ENCODE measurements at places on chromosomes 11 and 22.
A peak's percentile ranks its signal among the peaks of the same experiment; 100 is the strongest.

GRCh38 chr11:36288442-36289225 is 590 bp downstream of the COMMD9 start:
- DNase-seq: no peak

GRCh38 chr11:117144477-117145392 is 648 bp downstream of the PAFAH1B2 start:
- DNase-seq: peak; percentile 3

DNA sequence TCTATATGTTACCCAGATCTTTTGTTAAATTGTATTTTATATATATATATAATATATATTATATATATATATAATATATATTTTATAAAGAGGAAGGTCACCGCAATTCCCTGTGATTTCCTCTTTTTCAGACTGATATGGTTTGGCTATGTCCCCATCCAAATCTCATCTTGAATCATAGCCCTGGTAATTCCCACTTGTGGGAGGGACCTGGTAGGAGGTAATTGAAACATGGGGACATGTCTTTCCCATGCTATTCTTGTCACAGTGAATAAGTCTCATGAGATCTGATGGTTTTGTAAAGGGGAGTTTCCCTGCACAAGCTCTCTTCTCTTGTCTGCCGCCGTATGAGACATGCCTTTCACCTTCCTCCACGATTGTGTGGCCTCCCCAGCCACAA is 157.6 kb downstream of the RAB38 start:
- DNase-seq: no peak

DNA sequence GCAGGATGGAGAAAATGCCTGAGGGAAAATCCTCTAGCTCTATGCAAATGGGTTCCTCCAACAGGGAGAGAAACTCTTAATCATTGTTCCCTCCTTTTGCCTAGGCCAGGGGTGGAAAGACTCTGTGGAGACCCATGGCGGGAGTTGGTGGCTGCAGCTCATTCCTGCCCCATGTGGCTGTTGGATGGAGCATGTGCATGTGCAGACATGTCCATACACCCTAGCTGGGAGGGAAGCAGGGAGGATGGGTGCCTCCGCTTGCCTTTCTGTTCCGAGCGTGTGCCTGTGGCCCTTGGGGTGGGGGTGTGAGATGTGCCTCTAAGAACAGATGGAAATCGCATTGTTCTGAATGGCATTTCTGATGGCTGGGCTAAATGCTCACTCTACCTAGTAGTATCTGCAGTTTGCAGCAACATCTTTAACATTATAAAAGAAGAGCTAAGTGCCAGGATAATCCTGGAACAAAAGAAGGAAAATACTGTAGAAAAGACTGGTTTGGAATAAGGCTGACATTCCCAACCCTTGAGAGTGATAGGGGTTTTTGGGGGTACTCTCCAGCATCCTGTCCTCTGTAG is 31.7 kb downstream of the METTL15 start:
- no peak for DNase-seq

DNA sequence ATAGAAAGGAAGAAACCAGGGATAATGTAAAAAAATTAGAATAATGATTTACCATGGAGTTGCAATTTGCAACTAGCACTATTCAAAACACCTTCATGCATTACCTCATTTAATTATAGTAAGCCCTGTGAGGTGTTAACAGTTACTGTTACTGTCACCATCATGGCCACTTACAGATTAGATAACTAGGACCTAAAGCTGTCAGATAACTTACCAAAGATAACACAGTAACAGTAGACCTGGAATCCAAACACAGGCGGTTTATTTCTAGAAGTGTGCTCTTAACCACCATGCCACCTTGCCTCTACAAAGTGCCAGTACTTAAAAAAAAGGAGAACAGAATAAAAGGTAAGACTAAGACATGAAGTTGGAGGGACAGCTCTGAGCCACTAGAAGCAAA is 11.1 kb upstream of the LARGE1 start:
- DNase-seq: no peak

DNA sequence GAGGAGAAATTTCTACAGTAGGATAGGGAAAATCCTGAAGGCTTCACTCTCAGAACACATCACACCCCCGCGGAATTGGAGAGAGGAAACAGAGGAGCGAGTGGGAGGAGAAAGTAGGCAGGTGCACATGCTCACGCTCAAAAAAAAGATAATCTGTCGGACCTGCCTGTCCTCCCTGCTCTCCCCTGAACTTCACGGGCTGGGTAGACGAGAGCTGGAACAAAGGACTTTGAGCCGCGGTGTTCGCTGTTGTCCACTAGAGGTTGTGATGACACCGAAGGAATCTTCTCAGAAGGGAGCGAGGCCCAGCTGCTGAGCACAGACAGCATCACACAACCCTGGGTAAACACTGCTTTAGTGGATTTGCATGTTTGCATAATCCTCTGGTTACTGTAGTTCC is 5.0 kb downstream of the SEZ6L start:
- DNase-seq: no peak

- DNase-seq: no peak
Observed at GRCh38 chr11:103055221-103055890, 36.6 kb downstream of the DCUN1D5 start.

- DNase-seq: no peak
Observed at GRCh38 chr22:22753526-22754267, 109.3 kb downstream of the GGTLC2 start.

GRCh38 chr22:36768141-36768540 is 7.8 kb downstream of the IFT27 start:
- no peak for DNase-seq

GRCh38 chr11:128455766-128456165 is 131.6 kb downstream of the ETS1 start:
- DNase-seq: no peak

DNA sequence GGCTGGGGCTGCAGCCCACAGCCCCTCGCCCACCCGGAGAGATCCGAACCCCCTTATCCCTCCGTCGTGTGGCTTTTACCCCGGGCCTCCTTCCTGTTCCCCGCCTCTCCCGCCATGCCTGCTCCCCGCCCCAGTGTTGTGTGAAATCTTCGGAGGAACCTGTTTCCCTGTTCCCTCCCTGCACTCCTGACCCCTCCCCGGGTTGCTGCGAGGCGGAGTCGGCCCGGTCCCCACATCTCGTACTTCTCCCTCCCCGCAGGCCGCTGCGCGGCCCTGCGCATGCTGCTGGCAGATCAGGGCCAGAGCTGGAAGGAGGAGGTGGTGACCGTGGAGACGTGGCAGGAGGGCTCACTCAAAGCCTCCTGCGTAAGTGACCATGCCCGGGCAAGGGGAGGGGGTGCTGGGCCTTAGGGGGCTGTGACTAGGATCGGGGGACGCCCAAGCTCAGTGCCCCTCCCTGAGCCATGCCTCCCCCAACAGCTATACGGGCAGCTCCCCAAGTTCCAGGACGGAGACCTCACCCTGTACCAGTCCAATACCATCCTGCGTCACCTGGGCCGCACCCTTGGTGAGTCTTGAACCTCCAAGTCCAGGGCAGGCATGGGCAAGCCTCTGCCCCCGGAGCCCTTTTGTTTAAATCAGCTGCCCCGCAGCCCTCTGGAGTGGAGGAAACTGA is 731 bp downstream of the GSTP1 start:
- peak; percentile 45 for DNase-seq

DNA sequence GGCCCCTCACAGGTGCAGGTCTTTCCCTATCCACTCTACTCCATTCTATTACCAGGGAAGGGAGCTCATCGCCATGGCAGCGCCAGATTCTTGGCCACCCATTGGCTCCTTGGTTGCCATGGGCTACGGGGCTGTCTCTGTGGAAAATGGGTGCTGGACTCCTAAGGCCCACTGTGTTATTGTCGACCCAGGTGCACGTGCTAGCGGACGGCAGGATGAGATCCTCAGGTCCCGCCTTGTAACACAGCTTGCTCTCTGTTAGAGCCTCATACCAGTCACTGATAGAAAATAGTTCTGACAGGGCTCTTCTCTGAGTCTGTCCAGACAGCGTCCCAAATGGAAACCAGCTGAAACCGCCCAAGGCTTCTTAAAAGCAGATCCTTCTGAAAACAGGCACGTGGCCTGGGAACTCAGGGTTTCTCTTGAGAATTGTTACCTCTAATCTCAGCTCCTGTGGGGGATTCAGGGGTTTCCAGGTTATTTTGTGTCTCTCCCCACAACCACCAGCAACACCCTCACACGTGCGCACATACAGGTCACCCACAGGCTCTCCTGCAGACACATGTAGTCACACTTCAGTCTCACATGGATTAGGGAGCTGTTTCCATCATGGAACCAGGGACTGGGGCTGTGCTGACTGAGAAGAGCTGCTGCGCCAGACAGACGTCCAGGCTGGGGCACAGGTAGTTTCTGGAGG is 1.5 kb downstream of the TUB start:
- DNase-seq: no peak

DNA sequence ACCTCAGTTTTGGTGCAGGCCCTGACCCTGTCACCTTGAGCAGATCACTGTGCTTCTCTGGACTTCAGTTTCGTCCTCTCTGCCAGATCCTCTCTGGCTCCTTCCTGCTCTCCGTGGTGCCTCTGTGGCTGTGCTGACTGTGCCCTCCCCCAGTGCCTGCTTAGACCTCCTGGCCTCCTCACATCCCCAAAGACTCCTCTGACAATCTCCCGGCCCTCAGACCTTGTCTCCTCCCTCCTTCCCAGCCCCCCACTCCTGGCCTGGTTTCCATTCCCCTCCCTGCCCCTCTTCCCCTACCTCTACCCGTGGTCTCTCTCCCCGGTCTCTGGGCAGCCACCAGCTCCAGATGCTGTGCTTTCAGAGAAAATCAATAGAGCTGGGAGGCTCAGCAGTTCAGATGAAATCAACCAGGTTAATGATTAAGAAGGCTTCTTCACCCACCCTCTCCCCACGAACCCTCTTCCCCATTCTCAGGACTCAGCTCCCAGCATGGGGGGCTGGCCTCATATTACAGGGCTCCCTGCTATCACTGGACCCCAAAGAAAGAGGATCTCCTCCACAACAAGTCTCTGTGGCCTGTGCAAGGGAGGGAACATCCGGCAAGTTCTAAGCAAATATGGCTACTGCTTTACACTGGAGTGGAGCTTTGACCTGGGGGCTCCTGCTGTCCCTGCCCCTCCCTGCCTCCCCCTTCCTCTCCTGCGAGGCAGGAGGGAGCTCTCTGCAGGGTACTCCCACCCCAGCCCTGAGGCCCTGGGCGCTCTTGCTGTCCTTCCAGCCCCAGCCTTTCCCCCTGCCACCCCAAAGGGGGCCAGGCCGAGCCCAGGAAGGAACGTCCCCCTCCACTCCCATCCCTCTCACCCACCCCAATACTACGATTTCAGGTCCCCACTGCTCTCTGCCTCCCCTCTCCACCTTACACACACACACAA is 8.5 kb downstream of the BACE1-AS start:
- DNase-seq: no peak

DNA sequence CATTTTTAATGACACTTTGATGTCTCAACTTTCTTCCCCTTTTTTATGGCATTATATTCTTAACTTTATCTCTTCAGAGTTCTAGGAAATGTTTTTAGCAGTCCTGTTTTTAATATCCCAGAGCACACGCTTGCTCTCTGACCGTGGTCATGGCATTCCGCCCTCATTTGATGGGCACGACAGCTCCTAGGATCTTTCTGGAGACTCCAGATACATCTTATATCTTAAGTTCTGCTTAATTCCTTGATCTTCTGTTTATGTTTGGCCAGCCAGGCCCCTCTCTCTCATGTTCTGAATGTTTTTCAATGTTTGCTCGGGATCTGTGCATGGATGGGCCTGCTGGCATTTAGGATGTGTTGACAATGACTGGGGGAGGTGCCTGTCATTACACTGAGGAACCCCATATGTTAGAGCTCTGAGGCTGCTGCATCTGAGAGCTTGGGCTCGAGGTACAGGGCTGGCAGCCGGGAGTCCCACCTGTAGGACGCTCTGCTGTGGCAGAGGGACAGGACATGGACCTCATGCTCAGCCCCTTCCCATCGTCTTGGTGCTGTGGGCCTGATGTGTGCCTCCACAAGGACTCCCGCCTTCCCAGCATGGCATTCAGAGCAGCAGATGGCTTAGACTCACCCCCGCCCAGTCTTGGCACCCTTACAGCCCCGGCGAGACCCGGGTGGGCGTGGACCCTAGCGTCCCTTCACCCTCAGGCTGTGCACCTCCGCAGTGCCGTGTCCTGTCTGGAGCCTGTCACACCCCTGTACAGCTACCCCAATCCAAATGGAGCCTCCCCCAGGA is 75.0 kb downstream of the CDKN1C start:
- no peak for DNase-seq

DNA sequence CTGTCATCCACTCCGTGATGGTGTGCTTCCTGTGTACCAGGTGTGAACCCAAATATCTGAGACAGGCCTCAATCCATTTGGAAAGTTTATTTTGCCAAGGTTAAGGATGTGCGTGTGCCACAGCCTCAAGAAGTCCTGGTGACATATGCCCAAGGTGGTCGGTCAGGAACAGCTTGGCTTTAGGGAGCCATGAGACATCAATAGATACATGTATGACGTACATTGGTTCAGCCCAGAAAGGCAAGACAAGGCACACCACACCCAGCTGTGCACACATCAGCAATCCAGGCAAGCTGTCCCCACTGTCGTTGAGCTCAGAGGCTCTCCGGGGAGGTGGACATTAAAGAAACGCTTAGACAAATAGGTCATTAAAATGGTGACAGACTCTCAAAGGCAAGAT is 56.8 kb upstream of the SHANK2 start:
- no peak for DNase-seq

- no peak for DNase-seq
Observed at GRCh38 chr11:61384271-61385242, 7.8 kb upstream of the TMEM216 start.

- no peak for DNase-seq
Observed at GRCh38 chr11:60875366-60876167, 8.2 kb downstream of the ZP1 start.

GRCh38 chr11:12189543-12190235 is 79.3 kb downstream of the MICAL2 start:
- DNase-seq: no peak

DNA sequence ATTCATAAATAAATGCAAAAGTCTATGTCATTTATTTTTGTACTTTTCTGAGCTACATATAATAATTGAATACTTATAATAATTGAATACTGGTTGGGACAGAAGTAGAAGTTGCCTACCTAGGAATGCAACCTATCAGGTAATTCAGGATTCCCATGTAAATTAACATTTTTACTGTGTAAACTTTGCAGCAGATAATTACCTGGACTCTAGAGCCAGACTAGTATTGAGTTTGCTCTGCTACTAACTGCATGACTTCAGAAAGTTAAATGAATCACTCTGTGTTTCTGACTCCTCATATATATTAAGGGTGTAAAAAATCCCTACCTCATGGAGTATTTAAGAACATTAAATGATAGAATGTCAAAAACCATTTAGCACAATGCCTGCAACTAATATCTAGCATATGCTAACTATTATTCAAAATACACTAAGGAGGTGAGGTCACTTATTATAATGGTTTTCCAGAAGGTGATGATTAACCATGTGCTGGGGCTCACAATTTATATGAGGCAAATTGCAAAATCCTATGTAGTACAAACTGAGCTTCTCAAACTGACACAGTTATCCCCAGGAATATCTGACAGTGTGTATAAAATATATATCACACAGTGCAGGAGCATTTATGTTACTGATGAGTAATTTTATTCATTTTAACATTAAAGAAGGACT is 138.1 kb upstream of the ANO3 start:
- DNase-seq: no peak

- no peak for DNase-seq
Observed at GRCh38 chr11:29018631-29019030, 910.4 kb downstream of the METTL15 start.

Data from esophagus squamous epithelium (tissue), 5 donors.